Foreskin fibroblast (primary cell): ENCODE measurements at places on chromosomes 16 and 17.

DNA sequence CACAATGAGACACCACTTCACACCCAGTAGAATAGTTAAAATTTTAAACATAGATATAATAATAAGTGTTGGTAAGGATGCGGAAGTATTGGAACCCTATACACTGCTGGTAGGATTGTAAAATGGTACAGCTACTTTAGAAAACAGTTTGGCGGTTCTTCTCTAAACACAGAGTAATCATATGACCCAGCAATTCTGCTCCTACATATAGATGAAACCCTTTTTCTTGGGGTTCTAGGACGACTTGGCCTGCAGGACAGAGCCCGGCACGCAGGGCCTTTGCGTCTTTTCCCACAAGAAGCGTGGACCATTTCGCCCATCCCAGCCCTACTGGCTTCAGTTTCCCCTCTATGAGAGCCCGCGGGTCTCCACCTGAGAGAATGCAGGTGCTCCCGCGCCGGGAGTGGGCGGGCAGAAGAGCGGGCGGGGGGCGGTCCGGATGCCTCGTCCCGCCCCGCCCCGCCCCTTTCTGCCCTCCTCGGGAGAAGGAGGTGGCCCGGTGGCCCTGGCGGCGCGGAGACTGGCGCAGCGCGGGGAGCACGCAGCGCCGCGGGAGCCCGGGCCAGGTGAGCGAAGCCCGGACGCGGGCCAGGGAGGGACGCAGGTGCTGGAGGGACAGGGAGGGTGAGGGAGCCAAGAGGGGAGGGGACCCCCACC lies at the start of gene SDR42E2:
Gene SDR42E2 (plus strand): TSS at position 508 of the 657 bp plus-strand sequence. CDS start 3,077 bp downstream, outside the sequence.
- no peak for DNase-seq

DNA sequence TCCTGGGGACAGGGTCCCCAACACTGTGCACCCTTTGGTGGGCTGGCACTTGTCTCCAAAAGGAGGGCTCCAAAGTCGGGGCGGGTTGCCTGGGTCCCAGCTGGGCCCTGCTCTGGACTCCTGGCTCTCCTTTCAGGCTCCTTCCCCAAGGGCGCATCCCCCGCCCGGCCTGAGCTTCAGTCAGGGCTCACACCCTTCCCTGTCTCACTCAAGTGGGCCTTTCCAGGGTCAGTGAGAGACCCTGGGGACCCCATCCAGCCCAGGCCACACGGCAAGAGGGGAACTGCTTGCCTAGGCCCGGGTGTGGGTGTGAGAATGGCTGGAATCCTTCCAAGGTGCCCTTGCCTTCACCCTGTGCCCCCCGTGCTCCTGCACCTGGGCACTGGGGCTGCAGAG lies 41.8 kb upstream of the SLC38A10 start:
- DNase-seq = no peak

DNA sequence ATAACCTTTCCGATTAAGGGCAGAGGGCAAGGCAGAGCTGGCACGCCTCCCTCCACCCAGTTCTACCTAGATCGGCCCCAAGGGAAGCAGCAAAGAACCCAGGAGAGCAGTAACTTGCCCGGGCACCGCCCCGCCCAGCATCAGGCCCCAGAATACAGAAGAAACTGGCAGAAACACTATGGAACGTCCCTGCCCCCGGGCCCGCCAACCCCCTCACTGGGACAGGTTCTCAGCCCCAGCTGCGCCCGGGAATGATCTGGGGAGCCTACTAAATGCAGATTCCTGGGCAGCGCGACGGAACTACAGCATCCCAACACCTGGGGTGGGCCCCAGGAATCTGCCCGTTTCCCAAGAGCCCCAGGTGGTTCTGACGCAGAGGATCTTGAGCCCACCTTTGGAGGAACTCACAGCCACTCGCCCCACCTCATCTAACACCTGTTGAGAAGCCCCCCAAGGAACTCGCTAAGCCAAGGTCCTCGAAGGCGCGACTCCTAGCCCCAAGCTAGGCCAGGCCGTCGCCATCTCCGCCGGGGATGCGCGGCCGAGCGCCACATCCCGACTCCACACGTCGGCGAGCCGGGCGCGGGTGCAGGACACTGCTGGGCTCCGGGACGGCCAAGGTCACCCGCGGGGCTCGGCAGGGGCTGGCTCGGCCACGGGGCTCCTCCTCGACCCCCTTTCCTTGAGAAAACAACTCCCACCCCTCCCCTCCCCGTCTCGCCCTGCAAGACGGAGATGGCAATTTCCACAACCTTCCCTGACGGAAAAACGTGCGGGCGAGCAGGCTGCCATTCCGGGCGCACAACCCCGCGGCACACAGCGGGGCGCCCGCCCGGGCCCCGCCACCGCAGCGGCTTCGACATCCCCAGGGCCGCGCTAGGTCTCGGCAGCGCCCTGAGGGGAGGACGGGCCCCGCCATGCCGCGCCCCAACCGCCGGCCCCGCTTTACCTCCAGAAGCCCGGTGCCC lies 913 bp downstream of the CDIP1 start:
- peak; percentile 54 for DNase-seq

DNA sequence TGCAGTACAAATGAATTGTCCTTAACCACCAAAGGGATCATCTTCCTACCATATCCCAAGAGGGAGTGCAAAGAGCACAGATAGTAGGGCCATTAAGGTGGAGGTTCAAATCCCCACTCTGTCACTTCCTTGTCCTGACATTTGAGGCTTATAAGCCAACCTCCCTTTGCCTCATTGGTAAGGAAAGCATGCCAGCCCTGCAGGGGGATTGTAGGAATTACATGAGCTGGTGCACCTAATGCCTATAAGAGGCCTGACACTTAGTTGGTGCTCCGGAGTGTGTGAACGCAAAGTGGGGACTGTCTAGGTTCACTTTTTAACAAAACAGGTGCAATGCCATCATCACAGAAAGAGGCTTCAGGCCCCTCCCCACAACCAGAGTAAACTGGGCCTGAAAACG lies 374.4 kb downstream of the SNX29 start:
- DNase-seq = no peak

DNA sequence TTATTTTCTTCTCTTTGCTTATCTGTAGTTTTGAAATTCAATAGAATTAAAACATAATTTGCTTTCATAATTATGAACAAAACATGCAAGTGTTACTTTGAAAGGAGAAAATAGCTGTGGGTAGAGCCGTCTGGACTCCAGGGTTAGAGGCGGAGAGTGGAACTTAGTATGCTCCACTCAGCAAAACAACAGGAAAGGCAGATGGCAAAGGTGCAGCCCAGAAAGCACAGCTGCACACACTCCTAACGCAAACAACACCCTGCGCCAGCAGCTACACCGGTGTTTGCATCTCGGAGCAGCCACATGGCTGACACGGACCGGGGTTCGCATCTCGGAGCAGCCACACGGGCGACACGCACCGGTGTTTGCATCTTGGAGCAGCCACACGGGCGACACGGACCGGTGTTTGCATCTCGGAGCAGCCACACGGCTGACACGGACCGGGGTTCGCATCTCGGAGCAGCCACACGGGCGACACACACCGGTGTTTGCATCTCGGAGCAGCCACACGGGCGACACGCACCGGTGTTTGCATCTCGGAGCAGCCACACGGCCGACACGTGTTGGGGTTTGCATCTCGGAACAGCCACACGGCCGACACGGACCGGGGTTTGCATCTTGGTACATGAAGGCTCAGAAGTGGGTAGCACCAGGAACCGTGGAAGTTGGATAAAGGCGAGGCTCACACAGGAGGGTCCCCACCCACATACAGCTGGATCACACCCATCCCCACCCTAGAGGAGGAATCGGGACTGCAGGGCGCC lies 12.2 kb upstream of the CAPN15 start:
- DNase-seq = no peak

- peak; percentile 47 for DNase-seq
Measured at GRCh38 chr16:73019457-73020362, 28.2 kb downstream of the ZFHX3 start.

- DNase-seq = peak; percentile 68
Measured at GRCh38 chr17:75848523-75849278, 4.5 kb upstream of the UNC13D start.

- DNase-seq = no peak
Measured at GRCh38 chr17:68516732-68517131, 4.5 kb downstream of the PRKAR1A start.

DNA sequence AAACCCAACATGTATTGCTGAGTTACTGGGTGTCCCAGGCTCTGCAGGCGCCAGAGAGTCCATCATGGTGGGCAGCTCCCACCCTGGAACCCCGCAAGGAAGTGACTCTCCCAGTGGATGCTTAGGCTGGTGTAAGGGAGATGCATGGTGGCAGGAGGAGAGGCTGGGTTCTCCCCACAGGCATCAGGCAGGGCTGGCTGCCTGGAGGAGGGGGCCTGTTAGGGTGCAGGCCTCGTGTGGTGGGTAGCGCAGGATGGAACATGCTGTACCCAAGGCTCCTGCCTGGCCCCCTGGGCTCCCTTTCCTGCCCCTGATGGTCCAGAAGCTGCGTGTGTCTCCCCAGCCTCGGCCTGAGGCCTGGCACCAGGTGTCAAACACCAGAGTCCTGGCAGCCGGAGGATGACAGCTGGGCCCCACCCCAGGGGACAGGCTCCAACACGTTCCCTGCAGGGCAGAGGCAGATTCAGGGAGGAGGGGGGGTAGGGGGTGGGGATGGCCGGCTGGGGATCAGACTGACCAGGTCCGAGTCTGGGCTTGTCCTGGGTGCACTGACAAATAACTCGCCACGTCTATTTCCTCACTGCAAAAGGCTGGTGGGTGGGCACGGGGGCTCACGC lies 40.2 kb upstream of the CIBAR2 start:
- no peak for DNase-seq

GRCh38 chr16:81703177-81704155 lies 75.6 kb upstream of the PLCG2 start:
- DNase-seq = peak; percentile 90

- DNase-seq = no peak
Measured at GRCh38 chr16:65796481-65796880, 570.0 kb upstream of the CDH5 start.

- peak; percentile 37 for DNase-seq
Measured at GRCh38 chr17:82332669-82333278, 792 bp downstream of the SECTM1 start.

DNA sequence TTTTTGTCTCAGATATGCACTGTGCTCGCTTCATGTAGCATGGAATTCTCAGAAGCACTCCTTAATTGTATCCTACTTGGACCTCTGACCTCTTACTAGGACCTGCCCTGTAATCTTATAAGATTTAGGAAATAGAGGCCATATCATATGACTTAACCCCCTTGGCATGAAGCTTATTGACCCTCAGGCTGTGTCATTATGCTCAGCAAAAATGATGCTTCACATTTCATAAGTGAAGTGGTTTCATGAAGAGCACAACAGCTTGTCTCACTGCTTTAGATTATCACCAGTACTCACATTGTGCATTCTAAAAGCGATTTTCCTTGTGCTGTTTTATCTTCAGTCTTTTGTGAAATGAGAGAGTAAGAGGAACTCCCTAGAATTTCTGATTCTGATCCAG lies 6.4 kb downstream of the PHKB start:
- DNase-seq = peak; percentile 23

- no peak for DNase-seq
Measured at GRCh38 chr16:63702981-63703590, 1418.8 kb downstream of the CDH11 start.

GRCh38 chr16:72809446-72809845 lies 238.5 kb downstream of the ZFHX3 start:
- no peak for DNase-seq

DNA sequence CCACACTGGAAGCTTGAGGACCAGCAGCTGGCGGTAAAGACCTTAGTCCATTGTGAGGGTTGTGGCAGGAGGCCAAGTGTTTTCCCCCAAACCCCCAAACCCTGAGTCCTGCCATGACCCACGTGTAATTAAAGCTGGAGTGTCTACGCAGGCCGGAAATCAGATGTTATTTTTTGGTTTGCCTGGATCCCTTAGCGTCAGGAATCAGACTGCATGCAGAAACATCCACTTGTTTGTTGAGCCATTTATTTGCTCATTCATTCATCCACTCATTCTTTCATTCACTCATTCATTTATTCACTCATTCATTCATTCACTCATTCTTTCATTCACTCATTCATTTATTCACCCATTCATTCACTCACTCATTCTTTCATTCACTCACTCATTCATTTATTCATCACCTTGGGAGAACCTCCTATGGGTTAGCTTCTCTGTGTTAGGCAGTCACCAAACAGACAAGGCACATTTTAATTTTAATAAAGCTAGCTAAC lies 313.1 kb downstream of the MAF start:
- DNase-seq = no peak

DNA sequence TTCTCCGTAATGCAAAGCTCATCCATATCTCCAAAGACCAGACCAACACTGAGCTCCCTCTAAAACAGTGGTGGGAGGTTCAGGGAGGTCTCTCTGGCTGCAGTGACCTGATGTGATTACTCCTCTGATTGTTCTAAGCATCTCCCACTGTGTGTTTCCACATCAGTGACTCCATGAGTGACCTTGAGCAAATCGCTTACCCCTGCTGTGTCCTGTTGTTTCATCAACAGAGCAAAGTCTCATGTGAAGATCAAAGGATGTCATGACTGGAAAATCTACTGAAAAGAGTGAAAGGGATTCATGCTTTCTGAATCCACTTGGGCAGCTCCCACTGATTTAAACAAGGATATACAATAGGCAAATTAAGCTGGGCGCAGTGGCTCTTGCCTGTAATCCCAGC lies 352.9 kb downstream of the TMEM114 start:
- no peak for DNase-seq

DNA sequence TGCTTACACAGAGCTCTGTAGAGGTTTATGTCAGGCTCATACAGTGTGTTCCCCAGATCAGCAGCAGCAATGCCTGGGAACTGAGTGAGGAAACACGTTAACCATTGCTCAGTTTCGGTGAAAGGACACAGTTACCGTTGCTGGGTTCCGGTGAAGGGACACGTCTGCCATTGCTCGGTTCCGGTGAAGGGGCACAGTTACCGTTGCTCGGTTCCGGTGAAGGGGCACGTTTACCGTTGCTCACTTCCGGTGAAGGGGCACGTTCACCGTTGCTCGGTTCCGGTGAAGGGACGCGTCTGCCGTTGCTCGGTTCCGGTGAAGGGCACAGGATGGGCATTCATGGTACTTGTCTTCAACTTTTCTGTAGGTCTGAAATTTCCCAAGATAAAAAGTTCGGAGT lies 81.7 kb downstream of the MRM3 start:
- DNase-seq = no peak

DNA sequence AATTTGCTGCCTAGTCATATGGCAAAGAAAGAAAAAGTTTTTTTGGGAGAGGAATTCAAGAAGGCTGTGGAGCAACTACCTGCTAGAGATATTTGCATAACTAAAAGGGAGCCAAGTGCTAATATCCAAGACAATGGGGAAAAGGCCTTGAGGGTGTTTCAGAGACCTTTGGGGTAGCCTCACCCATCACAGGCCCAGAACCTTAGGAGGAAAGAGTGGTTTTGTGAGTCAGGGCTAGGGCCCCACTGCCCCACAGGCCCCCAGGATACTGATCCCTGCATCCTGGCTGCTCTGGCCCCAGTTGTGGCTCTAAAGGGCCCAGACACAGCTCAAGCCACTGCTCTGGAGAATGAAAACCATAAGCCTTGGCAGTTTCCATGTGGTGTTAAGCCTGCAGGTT lies 41.9 kb upstream of the SDK2 start:
- DNase-seq = no peak
